Substantia nigra (tissue), 51 donors: ENCODE measurements at places on chromosomes 12 and 14.

DNA sequence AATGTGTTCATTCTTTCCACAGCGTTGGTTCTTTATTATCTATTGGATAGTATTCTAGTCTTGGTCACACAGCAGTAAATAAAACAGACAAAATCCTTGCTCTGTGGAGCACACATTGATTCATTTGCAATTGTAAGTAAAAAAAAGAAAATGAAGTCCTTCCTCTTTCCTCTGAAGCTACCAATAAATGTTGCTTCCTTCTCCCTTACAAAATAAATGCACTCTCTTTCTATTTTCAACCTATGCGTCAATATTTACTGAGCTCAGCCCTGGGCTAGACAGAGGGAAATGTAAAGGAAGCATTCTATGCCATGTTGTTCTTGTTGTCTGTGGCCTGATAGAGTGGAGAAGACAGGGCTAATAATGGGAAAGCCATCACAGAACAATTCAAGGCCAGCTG lies 2.9 kb downstream of the ABHD12B start:
- DNase-seq: no peak

DNA sequence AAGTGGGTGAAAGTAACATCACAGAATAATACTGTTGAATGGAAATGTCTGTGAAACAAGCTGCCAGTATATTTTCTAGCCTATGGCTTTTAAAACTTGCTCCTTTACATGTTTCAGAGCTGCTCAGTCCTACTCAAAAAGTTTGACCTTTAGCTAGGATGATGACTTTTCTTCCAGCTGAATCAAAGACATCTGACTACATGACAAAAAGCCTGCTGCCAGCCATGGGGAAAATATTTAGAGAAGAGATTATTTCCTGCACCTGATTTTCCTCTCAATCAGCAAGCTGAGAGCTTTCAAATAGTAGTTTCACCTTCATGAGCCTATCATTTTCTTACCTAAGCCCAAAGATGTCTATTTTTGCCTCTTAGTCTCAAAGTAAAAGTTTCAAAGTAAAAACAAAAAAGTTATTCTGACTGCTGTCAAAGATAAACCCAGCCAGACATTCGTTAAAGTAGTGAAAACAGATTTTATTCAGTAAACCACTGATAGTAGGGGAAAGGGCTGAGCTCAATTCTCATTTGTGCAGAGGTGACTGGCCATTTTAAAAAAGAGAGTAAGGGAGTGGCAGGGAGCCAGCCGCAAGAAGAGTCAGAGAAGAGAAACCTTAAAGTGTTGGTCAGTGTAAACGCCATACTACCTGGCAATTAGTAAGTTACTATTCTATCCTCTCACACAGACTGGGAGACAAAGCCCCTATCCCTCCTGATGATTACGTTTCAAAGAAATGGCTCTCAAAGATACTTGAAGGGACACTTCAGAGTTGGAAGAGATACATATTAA lies 2.2 kb downstream of the ATP6V1D start:
- DNase-seq: no peak

DNA sequence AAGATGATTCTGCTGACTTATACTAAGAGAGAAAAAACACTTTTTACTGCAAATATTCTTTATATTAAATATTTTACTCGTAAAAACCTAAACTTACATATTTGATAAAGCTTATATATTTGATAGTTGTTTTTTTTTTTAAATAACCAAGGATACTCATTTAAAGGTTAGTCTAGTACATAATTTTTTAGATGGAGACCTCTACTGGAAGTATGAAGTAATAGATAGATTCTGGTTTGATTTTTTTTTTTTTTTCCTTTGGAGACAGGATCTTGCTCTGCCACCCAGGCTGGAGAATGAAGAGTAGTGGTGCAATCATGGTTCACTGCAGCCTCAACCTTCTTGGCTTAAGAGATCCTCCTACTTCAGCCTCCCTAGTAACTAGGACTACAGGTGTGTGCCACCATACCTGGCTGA lies 16.4 kb downstream of the ARID2 start:
- DNase-seq: no peak

DNA sequence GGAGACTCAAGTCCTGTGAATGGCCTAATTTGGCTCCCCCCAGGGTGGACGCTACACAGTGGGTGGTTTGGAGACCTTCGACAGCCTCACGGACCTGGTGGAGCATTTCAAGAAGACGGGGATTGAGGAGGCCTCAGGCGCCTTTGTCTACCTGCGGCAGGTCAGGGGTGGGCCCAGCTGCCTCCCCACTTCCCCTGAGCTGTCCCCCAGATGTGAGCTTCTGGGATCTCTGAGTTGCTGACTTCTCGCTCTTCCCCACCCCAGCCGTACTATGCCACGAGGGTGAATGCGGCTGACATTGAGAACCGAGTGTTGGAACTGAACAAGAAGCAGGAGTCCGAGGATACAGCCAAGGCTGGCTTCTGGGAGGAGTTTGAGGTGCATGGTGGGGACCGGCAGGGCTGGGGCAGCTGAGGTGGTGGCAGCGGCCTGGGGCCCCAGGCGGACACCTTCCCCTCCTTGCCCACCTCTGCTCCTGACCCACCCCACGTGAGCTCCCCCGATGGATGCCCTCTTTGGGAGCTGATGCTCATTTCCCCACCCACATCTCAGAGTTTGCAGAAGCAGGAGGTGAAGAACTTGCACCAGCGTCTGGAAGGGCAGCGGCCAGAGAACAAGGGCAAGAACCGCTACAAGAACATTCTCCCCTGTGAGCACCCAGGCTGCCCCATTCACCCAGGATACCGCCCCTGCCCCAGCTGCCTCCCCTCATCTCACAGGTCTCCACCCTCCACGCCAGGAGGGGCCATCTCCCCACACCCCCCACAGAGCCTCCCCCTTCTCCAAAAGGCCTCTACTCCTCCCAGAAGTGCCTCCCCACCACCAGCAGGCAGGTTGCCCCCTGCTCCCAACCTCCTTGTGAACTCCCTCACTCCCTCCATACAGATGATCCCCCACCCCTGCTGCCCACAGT lies 4.2 kb downstream of the PTPN6 start:
- no peak for DNase-seq

DNA sequence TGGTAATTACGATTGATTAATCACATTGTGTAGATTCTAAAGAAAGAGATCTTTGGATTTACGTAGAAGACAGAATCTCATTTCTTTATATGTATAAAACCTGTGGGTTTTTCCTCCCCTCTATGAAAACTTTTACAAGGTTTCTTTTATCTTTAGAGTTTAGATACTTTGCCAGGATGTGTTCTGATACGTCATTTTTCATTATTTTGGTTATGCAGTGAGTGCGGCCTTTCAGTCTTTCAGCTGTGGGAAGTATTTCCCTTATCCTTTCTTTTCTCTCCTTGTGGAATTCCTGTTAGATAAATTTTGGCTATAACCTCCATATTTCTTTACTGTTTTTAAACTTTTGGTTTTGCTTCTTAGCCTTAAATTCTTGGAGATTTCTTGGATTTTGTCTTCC lies 92.7 kb downstream of the TTLL5 start:
- DNase-seq: no peak

- no peak for DNase-seq
Measured at GRCh38 chr14:100664231-100664630, 62.5 kb upstream of the DLK1 start.

DNA sequence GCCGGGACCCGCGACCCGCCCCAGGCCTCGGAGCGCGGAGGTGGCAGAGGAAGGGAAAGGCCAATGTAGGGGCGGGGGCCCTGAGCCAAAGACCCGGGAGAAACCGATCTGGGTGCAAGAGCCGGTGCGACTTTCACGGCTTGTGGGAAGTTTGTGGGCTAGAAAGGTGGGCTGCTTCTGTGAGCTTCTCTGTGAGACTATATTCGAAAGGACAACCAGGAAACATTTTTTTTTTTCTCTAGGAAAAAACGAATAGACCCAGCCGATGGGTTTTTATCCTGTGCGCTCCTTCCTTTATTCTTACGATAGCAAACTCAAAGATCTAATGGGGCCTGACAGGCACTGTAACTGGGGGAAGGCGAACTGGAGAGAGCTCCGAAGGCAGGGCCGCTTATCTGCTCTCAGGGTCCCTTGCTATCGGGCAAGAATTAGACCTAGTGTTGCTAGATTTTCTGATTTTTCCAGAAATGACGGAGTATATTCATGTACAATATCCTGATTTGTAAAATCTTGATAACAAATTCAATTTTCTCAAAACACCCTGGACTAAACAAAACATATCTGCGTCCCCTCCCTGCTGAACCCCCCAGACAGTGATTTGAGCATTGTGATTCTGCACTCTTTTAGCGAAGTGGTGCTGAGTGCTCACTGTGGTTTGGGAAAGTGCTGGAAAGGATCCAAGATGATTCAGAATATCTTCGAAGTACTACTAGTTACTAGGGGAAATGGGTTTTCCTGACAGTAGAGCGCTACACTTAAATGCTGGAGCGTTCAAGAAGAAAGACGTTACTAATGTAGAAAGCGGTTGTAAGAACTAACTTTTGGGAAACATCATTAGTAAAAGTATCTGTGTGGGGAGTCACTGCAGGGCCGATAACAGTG lies 563 bp upstream of the STXBP6 start:
- peak; percentile 36 for DNase-seq

DNA sequence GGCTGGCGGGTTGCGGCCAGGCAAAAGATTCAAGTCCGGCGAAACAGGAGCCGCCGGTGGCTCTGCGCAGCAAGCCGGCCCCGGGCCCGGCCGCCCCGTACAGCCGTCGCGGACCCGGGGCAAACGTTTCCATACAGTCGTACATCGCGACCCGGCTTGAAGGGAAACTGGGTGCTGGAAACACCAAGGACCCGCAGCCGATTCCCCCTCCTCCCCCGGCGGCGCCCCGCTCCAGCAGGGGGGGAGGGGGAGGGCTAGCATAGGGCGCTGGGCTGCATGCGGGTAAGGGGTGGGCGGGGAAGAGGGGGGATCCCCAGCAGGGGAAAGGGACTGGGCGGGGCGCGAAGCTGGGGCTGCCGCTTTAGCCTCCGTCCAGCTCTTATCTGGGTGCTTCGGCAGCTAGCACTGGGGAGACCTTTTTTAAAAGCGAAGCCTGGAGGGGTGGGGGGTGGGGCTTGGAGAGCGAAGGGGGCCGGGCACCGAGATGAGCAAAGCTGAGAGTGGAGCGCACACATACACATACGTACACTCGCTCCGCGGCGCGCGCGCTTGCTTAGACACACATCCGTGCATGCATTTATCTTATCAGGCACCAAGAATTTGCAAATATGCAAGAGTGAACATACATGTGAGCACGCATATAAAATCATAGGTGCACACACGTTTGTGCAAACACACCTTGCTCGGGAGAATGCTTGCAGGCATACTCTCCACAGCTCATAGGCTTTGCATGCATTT lies 11.9 kb downstream of the RARG start:
- DNase-seq: no peak

GRCh38 chr12:6396031-6396430 lies 12.1 kb downstream of the LTBR start:
- DNase-seq: no peak

- DNase-seq: no peak
Measured at GRCh38 chr12:116539905-116540482, 19.2 kb upstream of the MAP1LC3B2 start.

GRCh38 chr12:8127138-8127537 lies 3.7 kb downstream of the CLEC4A start:
- DNase-seq: no peak

DNA sequence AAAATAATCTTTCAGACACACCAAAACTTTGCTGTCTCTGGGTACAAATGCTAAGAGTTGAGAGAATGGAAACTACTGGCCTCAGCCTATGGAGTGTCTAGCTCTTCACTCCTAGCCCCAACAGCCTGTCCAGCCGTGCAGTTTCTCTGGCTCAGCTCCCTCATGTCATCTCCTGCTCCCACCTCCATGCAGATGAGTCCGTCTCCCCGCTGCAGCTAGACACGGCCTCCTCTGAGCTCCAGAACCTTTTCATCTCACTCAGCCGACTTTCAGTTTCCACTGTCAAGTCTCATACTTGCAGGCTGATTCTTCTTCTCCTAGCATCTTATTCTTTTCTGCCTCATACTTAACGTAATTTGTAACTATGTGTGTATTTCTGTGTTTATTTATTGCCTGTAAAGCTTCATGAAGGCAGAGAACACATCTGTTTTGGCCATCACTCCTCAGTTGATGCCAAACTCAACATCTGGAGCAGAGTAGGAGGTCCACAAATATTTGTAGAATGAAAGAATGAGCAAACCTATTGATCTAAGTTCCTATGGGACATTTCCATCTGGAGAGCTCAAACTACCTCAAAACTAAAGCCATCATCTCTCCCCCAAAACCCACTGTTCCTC lies 139.8 kb upstream of the PWP1 start:
- no peak for DNase-seq

DNA sequence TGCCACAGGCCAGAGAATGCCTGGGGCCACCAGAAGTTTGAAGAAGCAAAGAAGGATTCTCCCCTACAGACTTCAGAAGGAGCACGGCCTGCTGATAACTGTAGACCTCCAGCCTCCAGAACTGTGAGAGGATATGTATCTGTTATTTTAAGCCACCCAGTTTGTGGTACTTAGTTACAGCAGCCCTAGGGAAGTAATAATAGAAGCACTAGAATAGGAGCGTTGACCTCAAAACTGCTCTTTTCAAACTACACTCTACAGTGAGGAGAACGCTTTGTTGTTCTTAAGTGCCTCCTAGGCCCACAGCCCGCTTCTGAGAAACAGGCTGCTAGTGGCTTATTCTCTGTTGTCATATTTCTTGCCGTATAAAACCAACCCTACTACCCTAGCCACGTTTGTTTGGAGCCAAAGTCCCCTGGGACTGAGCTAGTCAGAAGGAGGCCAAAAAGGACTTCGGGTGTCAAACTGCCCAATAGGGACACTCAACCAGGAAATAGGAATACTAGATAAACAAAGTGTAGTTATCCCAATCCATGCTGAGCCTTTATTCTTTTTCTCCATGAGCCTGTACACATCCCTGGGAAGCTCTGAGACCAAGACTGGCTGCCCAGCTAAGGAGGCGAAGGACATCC lies 38.5 kb upstream of the FRS2 start:
- DNase-seq: no peak

- DNase-seq: no peak
Measured at GRCh38 chr12:72011374-72011773, 72.7 kb downstream of the TPH2 start.

- no peak for DNase-seq
Measured at GRCh38 chr12:16789204-16789790, 183.3 kb upstream of the LMO3 start.

GRCh38 chr12:19183121-19183838 lies 53.7 kb downstream of the PLEKHA5 start:
- no peak for DNase-seq

DNA sequence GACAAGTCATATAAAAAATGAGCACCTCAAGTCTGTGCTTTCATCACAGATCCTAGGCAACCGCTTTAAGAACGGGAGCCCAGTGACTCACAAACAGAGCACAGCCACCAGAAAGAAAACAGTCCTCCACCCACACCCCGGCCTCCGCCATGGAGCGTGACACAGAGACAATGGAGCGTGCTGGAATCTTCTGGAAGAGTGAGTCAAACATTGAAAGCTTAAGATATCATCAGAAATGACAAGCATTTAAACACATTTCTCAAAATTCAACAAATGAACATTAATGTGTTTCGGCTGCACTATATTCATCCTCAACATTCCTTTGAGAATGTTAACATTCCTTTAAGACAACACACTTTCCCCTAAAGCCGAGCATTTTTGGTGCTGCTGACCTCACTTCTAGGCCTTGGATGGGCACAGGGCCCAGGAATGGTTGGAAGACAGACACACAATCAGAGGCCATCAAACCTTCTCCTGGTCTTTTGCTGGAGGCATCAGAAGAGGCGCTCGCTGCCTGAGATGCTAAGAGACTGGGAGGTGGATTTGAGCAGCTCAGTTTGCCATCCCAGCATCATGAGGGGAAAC lies 23.6 kb upstream of the TMEM132D start:
- DNase-seq: no peak

- no peak for DNase-seq
Measured at GRCh38 chr14:34692348-34692747, 22.0 kb downstream of the CFL2 start.

- DNase-seq: peak; percentile 27
Measured at GRCh38 chr12:130633771-130634170, 82.3 kb downstream of the RIMBP2 start.

GRCh38 chr12:91418221-91419090 lies 235.8 kb upstream of the DCN start:
- DNase-seq: no peak
